ENCODE measurements at places on chromosomes 11 and 22. TPM values are rescaled to one million over a fixed set of nuclear protein-coding genes. Genes with fewer than 3 reads are reported as not detected.

GRCh38 chr11:119518746-119519730 lies 96.1 kb upstream of the THY1 start:
- DNase-seq, result peak; percentile 54

- DNase-seq, result no peak
Observed at GRCh38 chr11:27882066-27882697, 181.9 kb upstream of the BDNF start.

TMEM191B gene
- not detected for total RNA-seq

LRRC56 gene
- 1.4 TPM for total RNA-seq

GRCh38 chr11:70625582-70626518 lies 227.5 kb downstream of the CTTN start:
- DNase-seq, result no peak

- no peak for DNase-seq
Observed at GRCh38 chr22:20471126-20471833, 24.3 kb downstream of the KLHL22 start.

OR6A2 gene
- total RNA-seq, result 0.83 TPM

OR10A2 gene
- total RNA-seq, result not detected

DNA sequence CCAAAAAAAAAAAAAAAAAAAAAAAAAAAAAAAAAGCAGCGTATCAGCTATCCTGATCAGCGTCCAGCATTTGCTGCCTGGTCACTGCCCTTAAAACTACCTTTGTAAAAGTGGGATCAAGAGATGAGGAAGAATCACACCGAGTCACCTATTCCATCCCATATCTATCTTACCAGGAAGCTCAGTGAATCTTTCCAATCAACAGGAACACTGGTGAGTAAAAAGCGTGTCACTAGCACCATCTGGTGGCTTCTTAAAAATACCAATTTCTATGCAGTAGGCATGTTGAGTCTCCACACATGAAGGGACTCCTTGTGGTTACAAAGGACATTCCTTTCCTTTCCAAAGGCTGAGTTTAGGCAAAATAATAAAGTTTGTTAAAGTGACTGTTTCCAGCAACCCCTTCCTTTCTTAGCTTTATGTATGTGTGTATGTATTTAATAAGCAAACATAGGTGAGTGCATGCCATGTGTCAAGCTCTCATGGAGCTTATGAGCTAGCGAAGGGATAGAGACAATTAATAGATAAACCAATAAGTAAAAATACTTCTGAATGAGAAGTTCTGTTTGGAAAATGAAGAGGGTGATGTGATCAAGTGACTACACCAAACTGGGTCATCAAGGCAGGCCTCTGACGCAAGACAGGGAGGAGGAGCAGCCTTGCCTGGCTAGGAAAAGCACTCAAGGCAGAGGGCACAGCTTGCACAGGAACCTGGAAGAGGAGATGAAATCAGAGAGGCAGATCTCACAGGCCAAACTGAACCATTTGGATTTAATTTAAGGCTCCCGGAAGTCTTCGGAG lies 13.9 kb upstream of the TP53AIP1 start:
- DNase-seq, result peak; percentile 64

GRCh38 chr11:41431784-41432183 lies 27.7 kb downstream of the LRRC4C start:
- DNase-seq, result no peak

APOA5 gene
- not detected for total RNA-seq

MOGAT2 gene
- not detected for total RNA-seq

- DNase-seq, result no peak
Observed at GRCh38 chr22:22909605-22910271, 22.1 kb downstream of the IGLL5 start.

DNA sequence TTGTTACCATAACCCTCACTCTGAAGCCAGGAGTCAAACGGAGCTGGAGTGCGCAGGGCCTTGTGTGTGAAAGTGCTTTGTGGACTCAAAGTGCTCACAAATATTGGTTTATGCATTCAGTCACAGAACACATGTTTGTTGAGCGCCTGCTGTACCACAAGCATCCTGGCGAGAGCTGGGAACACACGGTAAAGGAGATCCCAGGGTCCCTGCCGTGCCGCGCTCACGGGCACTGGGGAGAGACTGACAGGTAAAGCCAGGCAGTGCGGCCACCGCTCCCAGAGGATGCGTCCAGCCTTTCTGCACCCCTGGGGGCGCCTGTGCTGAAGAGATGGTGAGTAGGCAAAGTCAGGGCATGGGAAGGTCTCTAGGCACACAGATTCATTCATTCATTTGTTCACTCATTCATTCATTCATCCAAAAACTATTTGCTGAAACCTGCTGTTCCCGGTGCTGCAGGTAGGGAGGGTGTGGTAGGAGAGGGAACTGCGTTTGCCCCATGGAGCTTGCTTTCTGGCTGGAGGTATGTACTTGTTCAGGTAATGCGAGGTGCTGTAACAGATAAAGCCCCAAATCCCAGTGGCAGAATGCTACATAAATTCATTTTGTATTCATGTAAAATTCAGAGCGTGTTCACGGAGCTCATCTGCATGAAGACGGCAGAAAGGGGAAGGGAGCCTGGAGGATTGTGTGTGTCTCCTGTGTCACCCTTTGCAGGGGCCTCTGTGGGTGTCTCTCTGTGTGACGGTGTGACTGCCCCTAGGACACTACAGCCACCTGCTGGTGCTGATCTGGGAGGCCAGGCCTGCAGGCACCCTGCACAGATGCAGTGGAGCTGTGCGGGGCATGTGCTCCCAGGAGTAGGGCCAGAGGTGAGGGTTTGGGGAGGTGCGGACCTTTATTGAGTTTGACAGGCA lies 167.0 kb upstream of the B3GAT1 start:
- no peak for DNase-seq

PLEKHB1 gene
- 4.0 TPM for total RNA-seq

- no peak for DNase-seq
Observed at GRCh38 chr22:47195484-47196165, 433.2 kb downstream of the TBC1D22A start.

Measured in mammary epithelial cell (primary cell).